ENCODE measurements at places on chromosomes 5 and 9.
A peak's percentile ranks its signal among the peaks of the same experiment; 100 is the strongest.

DNA sequence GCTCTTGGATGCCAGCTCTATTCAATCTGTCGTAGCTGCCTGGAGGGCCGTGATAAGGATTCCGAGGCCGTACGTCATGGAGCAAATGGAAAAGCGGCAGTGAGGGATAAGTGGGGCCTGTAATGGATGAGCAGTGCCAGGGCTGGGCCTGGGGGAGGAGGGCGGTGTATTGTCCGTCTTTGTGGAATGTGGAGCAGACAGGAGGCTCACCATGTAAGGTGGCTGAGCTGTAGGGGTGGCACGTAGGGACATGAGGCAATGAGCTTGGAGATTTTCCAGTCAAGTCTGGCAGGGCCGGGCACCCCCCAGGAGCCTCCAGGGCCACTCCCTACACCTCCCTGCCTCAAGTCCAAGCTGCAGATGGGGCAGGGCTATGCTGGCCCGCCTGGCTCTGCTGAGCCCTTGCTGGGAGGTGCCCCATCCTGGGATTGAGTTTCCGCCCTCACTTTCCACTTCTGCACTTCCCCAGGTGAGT is 29.2 kb downstream of the NCS1 start:
- DNase-seq: no peak

GRCh38 chr5:181037365-181037861 is 2.7 kb upstream of the BTNL9 start:
- DNase-seq: no peak

- DNase-seq: peak; percentile 73
Observed at GRCh38 chr9:32552172-32552872, at the start of the genes SMIM27 and TOPORS. Gene SMIM27 (plus strand): TSS chr9:32552327. CDS start chr9:32552435, 108 bp downstream. Gene TOPORS (minus strand): TSS chr9:32552586. CDS start chr9:32552436, 150 bp downstream.

DNA sequence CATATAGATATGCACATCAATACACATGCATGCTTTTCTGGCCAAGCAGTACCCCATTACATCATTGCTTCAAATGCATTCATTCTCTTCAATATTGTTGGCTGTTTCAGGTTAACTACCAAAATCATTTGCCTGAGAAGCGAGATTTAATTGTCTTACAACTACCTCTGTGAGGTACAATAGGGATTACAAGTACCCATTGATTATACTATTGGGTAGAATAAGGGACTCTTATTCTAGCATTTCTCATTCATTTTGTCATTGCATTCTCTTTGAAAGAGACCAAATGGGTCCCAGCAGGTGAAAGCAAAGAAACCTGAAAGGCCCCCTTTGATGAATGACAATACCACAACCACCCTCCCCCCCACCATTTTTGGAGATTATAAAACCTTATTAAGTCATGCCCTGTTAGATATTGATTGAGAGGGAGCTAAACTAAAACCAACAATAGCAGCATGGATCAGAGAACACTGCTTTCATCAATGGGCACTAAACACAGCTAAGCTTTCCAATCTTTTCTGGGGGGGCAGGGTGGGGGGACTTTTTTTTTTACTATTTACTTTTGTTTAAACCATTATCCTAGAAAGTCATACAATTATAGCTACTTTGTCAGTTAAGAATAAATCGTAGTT is 375.0 kb upstream of the CCNH start:
- DNase-seq: no peak

GRCh38 chr5:123651234-123651633 is 139.3 kb downstream of the CSNK1G3 start:
- no peak for DNase-seq

GRCh38 chr9:80285326-80285725 is 713.6 kb downstream of the TLE4 start:
- DNase-seq: no peak

DNA sequence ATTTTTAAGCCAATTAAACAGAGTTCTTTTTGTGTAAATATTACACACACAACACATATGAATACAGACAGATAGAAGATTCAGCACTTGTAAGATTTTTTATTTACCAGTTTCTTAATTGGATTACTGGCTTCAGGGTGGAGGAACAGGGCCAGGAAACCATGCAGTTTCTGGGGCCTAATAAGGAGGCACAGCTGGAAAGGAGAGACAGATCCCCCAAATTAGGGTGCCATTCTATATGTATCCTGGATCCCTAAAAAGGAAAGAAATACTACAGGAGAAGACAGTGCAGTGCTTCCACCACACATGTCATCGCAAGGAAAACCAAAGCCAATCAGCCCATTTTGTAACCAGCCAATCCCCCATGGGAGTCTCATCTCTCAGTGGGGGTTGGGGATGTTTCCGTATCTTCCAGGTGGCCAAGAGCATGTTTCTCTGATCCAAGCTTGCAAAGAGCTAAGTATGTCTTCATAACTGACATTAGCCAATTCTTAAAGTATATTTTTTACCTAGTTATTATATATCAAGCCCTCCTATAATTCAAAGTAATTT is 15.8 kb upstream of the ABO start:
- DNase-seq: no peak

- DNase-seq: no peak
Observed at GRCh38 chr5:31786090-31786631, 147.2 kb downstream of the PDZD2 start.

GRCh38 chr9:18428661-18429060 is 45.3 kb upstream of the ADAMTSL1 start:
- DNase-seq: no peak

All from NCI-H2171 (cell line).